ENCODE measurements at places on chromosomes 4 and X.

DNA sequence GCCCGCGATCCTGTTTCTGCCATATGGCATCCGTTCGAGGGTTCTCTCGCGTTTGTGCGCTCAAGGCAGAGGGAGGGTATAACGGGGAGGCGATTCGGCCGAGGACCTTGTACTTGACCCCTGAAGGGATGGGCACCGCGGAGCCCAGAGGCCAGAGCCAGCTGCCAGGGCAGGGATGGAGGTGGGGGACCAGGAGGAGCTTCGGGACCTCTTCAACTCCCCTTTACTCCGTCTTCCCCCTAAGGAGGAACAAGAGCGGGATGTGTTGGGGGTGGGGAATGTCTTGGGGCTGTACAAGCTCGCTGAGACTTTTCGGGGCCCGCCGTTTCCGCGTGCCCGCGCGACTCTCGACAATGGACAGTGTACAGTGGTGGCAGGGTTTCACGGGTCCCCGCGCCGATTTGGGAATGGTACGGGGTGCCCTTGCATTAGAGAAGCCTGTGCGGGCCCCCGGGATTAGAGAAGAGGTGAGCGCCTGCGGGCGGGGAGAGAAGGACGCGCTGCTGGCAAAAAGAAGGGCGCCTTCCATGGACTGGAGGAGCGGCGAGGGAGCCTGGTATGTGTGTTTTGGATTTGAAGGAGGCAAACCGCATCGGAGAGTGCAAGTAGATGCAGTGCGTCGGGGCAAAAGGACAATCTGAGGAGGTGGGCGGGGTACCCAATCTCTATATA is 760 bp downstream of the UGT8 start:
- DNase-seq, result no peak

DNA sequence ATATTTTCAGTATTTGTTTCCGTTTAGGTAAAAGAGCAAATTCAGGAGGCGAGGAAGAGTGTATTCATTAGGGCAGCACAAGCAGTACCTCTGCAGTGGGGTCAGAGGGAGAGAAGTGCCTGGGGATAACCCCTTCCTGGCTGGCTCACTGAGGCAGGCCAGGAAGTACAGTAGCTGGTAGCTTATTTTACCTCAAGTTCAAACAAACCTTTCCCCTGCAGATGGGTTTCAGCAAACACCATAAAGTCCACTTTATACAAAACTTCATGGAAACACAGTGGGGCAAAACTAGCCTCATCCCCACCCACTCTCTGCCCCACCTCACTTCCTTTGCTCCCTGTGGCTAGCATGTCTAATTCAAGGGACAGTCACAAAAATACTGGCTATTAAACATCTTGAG is 29.5 kb downstream of the MEPE start:
- DNase-seq, result no peak

DNA sequence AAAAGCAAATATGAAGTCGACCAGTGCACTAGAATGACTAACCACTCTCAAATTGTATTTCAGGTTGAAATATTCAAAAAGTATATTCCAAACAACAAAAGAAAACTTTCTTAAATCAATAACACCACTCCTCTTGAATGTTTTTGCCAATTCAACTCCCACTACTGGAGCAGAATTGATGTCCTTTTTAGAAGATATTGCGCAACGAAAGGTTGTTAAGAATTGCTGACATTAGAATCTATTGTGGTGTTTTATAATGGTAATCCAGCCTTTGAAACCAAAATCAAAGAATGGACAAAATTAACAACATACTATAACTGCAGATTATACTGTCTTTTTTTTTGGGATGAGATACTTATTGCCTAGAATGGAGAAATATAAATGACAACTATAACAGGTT is 331.3 kb downstream of the GRXCR1 start:
- DNase-seq, result no peak

- no peak for DNase-seq
Observed at GRCh38 chr4:48173056-48173991, 39.3 kb upstream of the TXK start.

DNA sequence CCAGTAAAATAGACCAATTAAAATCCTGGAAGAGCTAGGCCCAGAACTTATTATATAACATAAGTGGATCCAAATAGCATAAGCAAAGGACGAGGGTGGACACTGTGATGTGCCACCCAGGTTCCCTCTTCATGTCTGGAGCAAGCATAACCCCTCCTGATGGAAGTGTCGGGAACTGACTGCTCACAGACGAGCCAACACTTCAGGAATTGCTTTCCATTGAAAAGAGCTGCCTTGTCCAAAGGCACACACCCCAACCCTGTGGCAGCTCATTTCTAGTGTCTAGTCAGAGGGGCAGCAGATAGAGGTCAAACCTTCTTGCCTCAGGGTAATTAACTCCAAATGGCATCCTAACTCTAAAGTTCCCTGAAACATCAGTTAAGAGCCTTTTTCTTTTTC is 15.3 kb downstream of the DDIT4L start:
- DNase-seq, result no peak

DNA sequence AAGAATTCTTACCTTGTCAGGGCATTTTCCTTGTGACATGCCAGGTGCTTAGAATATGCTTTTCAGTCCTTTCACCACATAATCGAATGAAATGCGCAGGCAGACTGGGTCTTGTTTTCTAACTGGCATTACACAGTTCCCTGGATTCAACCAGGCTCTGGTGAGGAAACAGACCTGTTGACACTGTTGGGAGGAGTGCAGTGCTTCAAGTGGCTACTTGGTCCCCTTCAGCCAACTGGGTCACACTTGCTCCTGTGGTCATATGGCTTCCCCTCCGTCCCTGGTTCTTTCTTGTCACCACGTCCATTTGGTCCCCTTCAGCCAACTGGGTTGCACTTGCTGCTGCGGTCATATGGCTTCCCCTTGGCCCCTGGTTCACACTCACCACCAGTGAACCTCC is 9.7 kb downstream of the SMIM20 start:
- no peak for DNase-seq

DNA sequence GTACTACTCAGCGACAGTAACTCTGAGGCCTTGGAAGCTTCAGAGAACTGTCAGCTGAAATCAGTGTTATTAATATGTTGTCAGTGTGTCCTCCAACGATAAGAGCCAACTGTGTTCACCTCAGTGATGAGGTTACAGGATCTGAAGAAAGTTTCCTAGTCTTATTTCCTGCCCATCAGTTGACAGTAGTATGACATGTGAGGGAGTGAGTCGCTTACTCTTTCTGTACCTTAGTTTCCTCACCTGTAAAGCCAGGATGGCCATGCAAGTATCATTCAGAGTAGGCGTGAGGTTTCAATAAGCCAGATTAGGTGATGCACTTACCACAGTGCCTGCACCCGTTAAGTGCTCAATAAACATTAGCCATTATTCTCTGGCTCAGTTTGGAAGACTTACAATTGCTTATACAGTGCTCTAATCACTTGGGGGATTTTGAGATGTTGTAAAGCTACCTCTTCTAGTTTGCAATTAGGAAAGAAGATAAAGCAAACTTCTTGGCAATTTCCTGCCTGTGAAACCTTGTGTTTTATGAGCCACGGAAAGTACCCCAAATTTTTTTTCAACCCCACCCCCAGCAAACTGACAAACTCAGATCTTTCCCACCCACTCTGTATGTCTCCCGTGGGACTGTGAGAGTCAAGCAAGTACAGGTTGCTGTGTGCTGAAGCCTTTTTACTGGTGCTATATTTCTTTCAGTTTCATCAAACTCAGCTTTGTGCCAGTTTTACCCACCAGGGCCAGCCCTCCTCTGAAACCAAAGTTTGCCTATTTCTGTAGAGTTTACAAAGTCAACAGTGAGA is 62.2 kb downstream of the ANXA3 start:
- DNase-seq, result no peak

DNA sequence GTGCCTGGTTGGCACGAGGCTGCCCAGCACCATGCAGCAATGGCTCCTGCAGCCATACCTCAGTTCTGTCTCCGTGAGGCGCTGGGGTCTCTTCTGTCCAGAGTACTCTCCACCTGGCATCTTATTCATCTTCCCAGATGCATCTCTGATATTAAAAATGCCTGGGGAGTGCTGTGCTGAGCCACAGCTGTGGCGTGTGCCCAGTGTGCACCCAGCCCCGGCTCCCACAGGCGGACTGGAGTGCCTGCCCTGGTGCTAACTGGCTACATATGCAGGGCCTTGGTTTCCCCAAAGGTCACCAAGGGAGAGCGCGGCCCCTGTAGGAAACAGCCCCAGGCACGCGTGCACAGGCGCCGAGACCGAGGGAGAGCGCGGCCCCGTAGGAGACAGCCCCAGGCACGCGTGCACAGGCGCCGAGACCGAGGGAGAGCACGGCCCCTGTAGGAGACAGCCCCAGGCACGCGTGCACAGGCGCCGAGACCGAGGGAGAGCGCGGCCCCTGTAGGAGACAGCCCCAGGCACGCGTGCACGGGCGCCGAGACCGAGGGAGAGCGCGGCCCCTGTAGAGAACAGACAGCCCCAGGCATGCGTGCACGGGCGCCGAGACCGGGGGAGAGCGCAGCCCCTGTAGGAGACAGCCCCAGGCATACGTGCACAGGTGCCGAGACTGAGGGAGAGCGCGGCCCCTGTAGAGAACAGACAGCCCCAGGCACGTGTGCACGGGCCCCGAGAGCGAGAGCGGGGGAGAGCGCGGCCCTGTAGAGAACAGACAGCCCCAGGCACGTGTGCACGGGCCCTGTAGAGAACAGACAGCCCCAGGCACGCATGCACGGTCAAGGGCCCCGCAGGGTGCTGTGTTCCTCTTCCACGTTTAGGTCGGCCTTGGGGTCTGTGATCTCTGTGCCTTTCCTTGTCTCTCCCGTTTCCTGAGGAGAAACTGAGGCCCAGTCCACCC is 14.5 kb downstream of the TMEM175 start:
- no peak for DNase-seq

DNA sequence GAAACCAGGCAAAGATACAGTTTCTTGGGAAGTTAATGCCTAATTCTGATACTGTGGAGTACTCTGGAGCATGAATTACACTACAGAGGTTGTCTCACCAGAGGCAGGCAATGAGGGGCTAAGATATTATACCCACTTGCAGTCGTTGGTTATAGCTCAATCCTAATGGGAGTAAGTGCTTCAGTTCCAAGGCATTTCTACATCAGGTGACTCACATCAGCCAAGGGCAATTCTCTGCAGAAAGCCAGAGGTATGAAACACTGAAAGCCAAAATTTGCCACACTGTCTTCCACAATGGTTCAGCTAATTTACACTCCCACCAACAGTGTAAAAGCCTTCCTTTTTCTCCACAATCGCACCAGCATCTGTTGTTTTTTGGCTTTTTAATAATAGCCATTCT is 174.0 kb upstream of the IL15 start:
- no peak for DNase-seq

GRCh38 chr4:153909672-153910071 is 120.8 kb upstream of the SFRP2 start:
- DNase-seq, result no peak

DNA sequence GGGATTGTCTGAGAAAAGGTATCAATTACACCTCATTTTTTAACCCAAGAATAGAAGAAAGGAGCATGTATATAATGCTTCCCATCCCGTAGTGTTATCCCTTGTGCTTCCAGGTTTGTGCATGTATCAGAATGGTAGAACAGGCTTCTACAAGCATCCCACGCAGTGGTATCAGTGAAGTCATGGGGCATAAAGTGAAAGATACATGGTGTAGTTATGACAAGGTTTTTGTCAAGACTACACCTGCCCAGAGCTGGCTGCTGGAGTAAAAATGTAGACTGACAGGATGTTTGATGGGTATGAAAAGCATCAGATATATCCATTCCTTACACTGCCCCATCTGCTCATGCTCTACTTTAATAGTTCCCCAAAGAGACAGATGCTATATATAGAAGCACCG is 9.5 kb downstream of the TLR1 start:
- DNase-seq, result no peak

GRCh38 chr4:25856756-25857155 is 6.0 kb downstream of the SEL1L3 start:
- no peak for DNase-seq

DNA sequence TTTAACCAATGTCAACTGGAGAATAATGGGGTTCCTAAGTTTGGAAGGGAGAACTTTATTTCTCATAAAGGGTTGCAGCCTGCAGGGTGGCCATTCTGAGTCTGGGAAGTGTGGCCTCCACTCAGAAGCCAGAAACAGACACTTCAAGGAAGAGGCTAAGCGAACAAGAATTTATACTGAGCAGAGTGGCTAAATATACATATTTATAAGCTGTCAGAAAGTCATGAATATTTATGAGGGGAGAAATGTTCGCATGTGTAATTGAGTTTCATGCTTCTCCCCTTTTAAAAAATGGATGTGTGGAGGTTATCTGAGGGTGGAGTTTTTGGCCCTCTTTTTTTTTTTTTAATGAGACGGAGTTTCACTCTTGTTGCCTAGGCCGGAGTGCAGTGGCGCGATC is 78.1 kb upstream of the PLAC8 start:
- no peak for DNase-seq

DNA sequence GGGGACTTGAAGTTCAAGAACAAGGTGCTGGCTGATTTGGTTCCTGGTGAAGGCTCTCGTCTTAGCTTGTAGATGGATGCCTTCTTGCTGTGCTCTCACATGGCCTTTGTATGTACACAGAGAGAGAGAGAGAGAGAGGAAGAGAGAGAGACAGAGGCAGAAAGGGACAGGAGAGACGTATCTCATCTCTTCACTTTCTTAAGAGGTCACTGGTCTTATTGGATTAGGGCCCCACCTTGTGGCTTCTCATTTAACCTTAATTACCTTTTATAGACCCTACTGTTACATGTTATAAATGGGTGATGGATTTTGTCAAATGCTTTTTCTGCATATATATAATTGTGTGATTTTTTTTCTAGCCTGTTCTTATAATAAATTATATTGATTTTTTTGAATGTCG is 1444.2 kb downstream of the ADGRL3 start:
- no peak for DNase-seq

GRCh38 chrX:44795945-44796450 is 47.8 kb upstream of the DUSP21 start:
- DNase-seq, result no peak

DNA sequence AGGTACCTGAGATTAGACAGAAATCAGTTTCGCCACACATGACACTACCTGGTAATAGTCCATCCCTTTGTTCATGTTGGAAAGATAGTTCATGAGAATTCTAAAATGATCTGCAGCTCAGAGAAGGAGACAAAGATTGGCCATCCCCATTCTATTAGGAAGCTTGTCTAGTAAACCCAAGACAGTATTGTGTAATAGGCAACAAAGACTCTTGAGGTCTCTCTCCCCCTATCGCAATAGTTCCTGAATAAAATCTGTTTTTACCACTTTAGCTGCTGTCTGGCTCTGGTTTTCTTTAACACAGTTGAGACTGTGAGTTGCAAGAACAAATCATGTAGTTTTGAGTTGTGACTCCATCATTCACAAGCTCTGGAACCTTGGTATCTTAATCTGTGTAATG is 14.8 kb upstream of the BBS7 start:
- DNase-seq, result no peak

DNA sequence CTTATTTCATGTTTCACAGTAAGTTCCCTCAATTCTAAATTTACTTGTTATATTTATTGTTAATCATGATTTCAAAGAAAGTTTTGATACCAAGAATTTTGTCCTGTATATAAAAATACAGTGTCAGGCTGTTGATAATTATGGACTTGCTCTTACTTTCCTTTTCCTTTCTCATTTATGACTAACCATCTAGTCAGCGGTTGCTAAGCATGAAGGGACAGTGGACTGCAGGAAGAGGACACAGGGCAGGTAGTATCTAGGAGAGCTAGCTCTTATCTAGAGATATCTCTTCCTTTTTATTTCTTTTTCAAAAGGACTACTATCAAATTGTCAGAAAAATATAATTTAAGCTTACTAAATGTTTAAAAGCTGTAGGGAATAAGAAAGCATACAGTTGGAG is 1.6 kb downstream of the OPRPN start:
- DNase-seq, result no peak

- no peak for DNase-seq
Observed at GRCh38 chr4:146132445-146132844, 43.1 kb upstream of the LSM6 start.

- no peak for DNase-seq
Observed at GRCh38 chrX:46831765-46832327, 5.0 kb upstream of the RP2 start.

Data from CD4-positive, alpha-beta T cell treated with Interleukin-15 for 4 hours (primary cell).